ENCODE measurements at places on chromosomes 6 and 20.

DNA sequence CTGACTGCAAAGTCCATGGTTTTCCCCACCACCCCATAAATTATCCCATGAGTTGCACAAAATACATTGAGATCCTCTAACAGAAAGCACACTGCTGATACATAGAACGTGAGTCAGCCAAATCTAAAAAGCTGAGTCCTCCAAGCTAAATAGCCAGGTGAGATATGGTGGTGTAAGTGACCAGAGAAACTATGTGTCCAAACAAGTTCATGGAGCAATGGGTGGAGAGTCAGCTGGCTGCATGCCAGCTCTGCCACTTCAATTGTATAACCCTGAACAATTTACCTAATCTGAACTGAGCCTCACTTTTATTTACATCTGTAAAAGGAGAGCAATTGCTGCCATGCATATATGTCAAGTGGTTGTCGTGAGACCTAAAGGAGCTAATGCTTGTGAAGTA is 9.7 kb downstream of the SNAP25 start:
- no peak for DNase-seq

DNA sequence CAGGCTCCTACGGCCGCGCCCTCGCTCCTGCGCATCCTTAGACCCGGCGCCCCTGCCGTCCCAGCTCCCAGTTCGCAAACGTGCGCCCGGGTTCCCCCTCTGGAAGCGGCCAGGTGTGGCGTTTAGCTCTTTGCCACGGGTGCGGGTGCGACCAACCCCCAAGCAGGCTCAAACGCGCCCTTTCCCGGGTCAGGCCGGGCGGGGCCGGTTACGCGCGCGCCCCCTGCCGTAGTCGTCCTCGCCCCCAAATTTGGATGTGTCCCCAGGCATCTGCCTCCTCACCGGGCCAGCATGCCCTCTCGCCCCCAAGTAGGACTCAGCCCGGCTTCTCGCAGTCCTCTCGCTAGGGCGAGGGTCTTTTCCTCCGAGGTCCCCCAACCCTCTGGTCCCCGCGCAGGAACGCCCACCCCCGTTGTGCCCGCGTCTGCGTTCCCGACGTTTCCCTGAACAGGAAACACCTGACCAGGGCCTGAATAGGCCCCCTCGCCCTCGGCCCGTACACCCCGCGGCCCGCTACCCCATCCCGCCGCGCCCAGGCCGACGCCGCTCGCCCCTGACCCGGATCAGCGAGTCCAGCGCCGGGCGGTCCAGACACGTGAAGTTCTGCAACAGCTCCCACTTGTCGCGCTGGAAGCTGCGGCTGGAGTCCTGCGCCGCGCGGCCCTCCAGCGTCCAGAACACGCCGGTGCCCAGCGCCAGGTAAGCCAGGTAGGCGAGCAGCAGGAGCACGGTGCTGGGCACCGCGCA is 520 bp downstream of the KCNK17 start:
- no peak for DNase-seq

GRCh38 chr6:33908025-33908424 is 104.2 kb upstream of the MLN start:
- no peak for DNase-seq

DNA sequence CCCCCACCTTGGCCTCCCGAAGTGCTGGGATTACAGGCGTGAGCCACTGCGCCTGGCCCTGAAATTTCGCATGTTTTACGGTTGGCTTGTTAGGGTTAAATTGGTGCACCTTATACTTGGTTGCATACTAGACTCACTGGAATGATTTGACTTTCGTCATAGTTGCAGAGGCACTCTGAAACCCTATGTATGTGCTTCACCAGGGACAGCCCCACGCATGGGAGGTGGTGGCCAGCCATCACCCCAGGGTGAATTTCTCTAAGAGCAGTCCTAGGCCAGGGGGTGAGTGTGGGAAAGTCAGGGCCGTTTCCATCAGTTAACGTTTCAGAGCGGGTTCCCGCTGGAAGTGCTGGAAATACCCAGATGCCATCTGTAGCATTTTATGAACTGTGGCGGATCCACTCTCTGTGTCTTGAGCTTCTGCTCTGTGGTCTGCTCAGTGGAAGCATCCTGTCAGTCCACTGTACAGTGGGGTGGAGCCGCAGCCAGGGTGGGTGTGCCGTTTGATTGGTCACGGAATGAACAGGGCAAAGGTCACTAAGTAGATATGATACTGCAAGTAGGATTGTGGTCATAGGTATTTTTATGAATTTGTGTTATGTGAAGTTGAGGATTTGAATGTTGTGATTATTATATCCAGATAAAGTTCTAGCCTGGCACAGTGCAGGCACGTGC is 13.2 kb downstream of the DNAJC5 start:
- DNase-seq, result no peak

DNA sequence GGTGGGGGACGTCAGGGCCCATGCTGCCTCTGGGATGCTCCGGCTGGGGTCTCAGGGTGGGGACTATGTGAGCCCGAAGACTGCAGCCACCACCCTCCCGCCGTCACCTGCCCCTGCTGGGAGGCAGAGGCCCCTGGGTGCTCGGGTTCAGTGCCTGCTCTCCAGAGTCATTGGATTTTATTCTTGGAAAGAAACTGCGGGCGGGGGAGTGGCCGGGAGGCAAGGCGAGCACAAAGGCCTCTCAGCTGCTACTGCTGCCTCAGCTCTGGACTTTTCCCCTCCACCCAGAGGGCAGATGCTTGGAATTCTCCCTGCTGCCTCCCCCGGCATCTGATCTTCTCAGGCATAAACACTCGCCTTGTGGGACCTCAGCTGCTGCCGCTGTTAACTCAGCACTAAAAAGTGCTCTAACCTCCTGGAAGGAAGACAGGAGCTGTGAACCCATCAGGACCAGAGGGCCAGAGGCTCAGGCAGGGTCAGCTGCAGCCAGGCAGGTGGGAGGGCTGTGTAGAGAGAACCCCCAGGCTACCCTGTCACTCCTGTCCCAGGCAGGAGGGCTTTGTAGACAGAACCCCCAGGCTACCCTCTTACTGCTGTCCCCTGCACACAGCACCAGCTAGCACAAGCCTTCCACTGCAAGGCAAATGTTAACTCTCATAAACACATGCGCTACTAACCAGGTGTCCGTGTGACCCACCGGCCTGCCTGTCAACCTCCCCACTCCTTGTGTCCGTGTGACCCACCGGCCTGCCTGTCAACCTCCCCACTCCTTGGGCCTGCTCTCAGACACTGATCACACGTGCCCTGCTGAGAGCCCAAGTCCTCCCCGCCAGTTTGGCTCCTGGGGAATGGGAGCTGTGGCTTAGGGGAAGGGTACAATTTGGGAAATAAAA is 9.4 kb upstream of the FRMD1 start:
- DNase-seq, result no peak

- no peak for DNase-seq
Observed at GRCh38 chr6:12576389-12576788, 140.2 kb upstream of the PHACTR1 start.

- no peak for DNase-seq
Observed at GRCh38 chr6:30202366-30202765, 10.8 kb downstream of the TRIM26 start.
